ENCODE measurements at places on chromosomes 3 and 15.

- DNase-seq: peak; percentile 35
These were observed 1.0 kb downstream of the UBE2E1 start for GRCh38 chr3:23806534-23807423.

GRCh38 chr3:37498126-37499039 lies 324.0 kb upstream of the LRRFIP2 start:
- DNase-seq: no peak

GRCh38 chr3:178538056-178538455 lies 1.8 kb downstream of the KCNMB2 start:
- DNase-seq: no peak

GRCh38 chr3:87805670-87806069 lies 253.1 kb downstream of the CGGBP1 start:
- no peak for DNase-seq

GRCh38 chr3:113136071-113136470 lies 75.3 kb upstream of the BOC start:
- no peak for DNase-seq

DNA sequence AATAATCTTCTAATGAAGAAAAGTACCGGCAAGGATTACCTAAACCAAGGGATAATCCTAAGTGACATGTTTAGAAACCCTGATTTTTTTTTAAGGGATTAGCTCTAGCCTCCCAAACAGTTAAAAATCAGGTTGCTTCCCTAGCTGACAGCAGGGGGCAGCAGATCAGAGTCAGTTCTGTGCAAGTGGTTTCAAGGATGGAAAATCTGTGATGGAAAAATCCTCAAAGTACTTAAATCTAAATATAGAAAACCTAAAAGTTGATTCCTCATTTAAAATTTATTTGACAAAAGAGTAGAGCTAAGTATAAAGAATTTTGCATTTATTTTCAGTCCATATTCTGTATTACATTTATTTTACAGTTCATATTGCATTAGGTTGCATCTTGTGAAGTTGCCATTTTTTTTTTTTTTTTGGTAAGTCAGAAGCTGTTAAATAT lies 107.6 kb downstream of the PEX5L start:
- DNase-seq: peak; percentile 33

DNA sequence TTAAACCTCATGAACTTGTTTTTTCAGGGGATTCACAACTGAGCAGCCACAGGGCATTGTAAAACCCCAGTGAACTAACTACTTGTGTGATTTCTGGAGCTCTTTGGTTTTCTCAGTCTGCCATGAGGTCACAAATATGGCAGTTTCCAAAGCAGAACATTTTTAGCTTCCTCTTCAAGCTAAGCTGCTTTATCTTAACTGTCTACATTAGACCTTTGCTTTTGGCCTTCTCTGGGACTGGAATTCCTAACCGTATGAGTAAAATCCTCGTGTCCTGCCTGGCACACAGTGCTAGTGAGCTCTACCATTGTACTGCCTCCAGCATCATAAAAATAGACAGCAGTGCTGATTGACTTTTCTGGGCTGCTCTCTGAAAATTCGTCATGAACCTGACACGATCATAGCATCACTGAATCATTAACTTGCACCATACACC lies 22.1 kb downstream of the CDIN1 start:
- no peak for DNase-seq
